ENCODE measurements at places on chromosomes 13 and 19. TPM values are rescaled to one million over a fixed set of nuclear protein-coding genes. Genes with fewer than 3 reads are reported as not detected.

Gene MEGF8
- total RNA-seq: 20.6 TPM

Gene NUDT15
- total RNA-seq: 12.0 TPM

Gene PRTN3
- total RNA-seq: not detected

Gene OR4F17
- not detected for total RNA-seq

Gene CACNG7
- total RNA-seq: not detected

Gene LRP3
- total RNA-seq: 9.5 TPM

Gene UGGT2
- total RNA-seq: 57.1 TPM

Gene CD37
- not detected for total RNA-seq

Gene ZNF729
- not detected for total RNA-seq

Gene ZNF649
- total RNA-seq: 9.5 TPM

Gene CGB1
- not detected for total RNA-seq

Gene ZNF556
- total RNA-seq: not detected

Gene NFILZ
- total RNA-seq: not detected

Gene ATP1A3
- total RNA-seq: not detected

Gene CCDC124
- 122 TPM for total RNA-seq

Gene TJP3
- total RNA-seq: 0.69 TPM

Gene LGALS4
- total RNA-seq: 0.61 TPM

Measured in MCF 10A (cell line).